ENCODE measurements at places on chromosomes 1 and 21.

GRCh38 chr21:25031750-25032149 lies 575.5 kb downstream of the MRPL39 start:
- DNase-seq, result no peak

DNA sequence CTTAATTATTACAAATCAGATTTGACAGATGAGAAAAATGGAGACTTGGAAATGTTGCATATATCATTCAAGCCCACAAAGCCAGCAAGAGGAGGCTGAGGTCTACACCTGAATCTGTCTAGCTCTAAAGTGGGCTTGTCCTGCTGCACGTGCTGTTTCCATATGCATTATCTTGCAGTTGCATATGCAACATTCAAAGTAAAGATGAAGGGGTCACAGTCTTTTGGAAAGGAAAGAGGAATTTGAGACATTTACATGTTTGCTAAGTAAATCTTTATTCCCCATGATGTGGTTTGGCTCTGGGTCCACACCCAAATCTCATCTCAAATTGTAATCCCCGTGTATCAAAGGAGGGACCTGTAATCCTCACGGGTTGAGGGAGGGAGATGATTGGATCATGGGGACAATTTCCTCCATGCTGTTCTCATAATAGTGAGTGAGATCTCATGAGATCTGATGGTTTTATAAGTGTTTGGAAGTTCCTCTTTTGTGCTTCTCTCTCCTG lies 98.3 kb downstream of the BACH1 start:
- no peak for DNase-seq

DNA sequence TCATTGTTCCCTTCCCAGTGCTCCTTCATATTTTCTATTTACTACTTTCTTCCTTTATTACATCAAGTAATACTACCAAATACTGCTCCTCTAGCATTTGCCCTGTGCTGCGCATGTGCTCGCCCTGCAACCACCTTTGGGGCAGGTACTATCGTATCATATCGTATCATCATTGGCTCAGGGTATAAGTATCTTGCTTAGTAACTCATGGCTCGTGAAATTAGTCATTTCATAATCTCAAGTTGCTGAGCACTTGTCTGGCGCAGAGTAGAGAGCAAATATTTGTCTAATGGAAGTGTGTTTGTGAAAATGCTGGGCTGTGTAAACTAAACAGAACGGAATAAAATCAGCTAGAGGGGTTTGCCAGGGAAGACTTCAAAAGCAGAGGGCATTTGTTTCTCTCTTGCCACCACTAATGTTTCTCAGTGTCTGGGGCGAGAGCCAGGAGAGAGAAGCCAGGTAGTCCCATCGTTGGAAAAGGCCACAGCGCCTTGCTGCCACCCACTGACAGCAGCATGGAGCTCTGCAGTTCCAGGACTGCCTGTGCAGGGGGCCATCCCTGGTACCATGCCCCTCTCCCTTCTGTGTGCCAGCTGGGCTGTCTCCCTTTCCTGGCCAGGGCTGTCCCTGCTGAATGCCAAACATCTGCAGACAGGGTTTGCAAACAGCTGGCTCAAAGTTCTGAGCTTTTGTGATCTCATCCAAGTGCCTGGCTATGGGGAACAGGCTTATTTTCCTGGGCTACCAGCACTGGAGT lies 20.0 kb upstream of the CPT2 start:
- DNase-seq, result no peak

DNA sequence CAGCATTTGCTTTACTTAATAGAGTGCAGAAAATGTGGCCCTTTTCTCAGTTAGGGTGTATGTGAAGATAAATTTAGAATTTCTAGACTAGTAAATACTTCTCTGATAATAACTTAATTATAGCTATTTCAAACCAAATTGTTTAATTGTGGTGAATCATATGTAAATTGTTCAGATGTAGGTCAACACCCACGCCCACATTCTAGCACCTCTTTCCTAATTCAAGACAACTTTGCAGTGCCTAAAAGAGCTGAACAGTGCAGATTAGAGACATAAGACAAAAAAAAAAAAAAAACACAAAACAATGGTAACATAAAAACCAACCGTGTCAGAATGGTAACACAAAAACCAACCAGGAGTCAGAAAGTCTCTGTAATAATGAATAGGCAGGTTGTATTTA lies 758.3 kb downstream of the USP25 start:
- DNase-seq, result no peak

- no peak for DNase-seq
Measured at GRCh38 chr1:160522622-160523345, at the start of gene SLAMF6. TSS of gene SLAMF6 (minus strand) at chr1:160523255. CDS start at chr1:160523192, 63 bp downstream.

DNA sequence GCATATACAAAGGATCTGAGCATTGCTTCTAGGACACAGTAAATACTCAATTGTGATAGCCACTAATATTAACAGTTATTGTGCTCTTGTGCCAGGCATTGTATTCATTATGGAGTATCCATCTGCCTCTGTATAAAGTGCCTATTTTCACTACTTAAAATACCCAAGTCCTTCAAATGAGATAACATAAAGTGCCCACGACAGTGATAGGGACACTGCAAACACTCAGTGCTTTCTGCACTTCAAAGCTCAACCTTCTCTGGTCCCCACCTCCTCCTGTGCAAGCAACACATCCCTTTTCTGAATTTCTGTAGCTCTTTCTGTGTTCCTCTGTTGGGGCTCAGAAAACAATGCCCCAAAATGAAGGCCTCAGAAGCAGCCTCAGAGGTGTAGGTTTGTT lies 6.6 kb upstream of the DDAH1 start:
- DNase-seq, result no peak

DNA sequence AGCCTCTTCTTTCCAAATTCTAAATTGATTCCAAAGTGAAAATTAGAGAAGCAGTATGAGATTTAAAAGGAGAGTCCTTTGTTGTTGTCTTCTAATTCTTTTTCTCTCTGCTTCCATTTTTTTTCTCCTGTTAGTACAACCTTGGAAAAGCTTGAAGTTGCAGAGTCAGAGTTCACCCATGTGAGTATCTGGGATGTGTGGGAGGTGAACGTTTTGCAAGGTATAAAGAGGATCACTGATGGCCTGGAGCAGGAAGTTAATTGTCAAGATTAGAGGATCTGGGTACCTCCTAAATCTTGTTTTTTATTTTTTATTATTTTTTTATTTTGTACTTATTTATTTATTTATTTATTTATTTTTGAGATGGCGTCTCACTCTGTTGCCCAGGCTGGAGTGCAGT lies 7.7 kb upstream of the PSMD4 start:
- DNase-seq, result no peak

DNA sequence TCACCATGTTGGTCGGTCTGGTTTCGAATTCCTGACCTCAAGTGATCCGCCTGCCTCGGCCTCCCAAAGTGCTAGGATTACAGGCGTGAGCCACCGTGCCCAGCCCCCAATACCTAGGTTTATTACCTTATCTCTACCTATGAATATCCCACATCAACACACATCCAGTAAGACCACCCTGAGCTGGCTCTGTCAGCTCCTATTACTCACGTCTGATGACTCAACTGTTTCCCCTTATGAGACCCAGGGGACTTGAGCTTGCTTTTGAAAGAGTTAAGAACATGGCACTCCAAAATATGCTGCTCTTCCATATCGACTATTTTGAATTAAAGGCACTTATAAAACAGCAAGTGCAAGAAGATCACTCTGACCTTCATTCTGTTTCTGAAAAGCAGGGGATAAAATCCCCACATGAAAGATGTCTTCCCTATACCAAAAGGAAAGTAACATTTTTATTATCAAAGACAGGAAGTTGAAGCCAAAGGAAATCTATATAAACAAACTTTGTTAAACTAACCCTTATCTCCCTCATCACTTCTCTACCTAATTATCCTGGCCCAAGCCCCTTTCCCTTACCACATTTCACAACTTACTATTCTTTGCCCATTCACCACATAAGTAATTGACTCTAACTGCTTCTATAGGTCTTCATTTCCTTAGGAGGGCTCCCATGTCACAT lies 41.3 kb upstream of the OSBPL9 start:
- no peak for DNase-seq

DNA sequence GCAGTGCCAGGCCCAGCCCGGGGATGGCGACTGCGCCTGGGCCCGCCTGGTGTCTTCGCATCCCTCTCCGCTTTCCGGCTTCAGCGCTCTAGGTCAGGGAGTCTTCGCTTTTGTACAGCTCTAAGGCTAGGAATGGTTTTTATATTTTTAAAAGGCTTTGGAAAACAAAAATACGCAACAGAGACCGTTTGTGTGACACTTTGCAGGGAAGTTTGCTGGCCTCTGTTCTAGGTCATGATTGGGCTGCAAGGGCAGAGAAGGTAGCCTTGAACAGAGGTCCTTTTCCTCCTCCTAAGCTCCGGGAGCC lies 719 bp downstream of the SOD1 start:
- DNase-seq, result no peak

- no peak for DNase-seq
Measured at GRCh38 chr21:43764576-43765495, 11.3 kb downstream of the CSTB start.

DNA sequence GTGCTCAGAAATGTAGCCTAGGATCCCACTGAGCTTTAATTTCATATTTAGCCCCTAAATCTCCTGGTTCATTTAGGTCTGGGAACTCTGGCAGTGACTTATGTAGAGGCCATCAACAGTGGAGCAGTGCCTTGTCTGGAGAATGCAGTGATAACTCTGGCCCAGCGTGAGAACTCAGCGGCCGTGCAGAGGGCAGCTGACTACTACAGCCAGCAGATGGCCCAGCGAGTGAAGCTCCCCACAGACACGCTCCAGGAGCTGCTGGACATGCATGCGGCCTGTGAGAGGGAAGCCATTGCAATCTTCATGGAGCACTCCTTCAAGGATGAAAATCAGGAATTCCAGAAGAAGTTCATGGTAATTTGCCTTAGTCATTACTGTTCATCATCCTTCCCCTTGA lies 17.8 kb downstream of the GBP6 start:
- no peak for DNase-seq

- no peak for DNase-seq
Measured at GRCh38 chr1:119011706-119012105, 23.6 kb upstream of the TBX15 start.

- no peak for DNase-seq
Measured at GRCh38 chr1:22809783-22810182, 99.1 kb downstream of the EPHB2 start.

GRCh38 chr1:103435443-103435842 lies 90.1 kb upstream of the RNPC3 start:
- DNase-seq, result no peak

GRCh38 chr21:37582590-37582989 lies 216.0 kb downstream of the DYRK1A start:
- DNase-seq, result peak; percentile 61

- DNase-seq, result no peak
Measured at GRCh38 chr1:59390307-59390706, 93.4 kb downstream of the FGGY start.

- no peak for DNase-seq
Measured at GRCh38 chr1:170620164-170620563, 43.8 kb upstream of the PRRX1 start.

DNA sequence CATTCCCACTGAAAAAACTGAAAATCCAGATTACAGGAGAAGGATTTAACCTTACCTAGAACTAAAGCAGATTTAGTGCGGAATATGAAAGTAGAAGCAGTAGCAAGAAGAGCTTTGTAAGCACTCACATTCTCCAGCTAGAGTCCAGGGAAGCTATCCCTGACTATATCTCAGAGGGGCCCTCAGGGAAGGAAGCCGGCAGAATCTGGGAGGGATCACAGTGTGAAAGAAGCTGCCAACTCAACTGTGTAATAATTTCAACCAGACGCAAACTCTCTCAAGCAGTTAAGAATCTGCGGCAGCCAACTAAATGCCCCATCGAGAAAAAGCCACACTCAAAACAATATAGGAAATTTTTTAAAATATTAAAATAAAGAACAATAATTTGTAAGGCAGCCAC lies 163.8 kb downstream of the EIF4G3 start:
- DNase-seq, result no peak

- no peak for DNase-seq
Measured at GRCh38 chr1:6795203-6795602, 9.9 kb downstream of the CAMTA1 start.

DNA sequence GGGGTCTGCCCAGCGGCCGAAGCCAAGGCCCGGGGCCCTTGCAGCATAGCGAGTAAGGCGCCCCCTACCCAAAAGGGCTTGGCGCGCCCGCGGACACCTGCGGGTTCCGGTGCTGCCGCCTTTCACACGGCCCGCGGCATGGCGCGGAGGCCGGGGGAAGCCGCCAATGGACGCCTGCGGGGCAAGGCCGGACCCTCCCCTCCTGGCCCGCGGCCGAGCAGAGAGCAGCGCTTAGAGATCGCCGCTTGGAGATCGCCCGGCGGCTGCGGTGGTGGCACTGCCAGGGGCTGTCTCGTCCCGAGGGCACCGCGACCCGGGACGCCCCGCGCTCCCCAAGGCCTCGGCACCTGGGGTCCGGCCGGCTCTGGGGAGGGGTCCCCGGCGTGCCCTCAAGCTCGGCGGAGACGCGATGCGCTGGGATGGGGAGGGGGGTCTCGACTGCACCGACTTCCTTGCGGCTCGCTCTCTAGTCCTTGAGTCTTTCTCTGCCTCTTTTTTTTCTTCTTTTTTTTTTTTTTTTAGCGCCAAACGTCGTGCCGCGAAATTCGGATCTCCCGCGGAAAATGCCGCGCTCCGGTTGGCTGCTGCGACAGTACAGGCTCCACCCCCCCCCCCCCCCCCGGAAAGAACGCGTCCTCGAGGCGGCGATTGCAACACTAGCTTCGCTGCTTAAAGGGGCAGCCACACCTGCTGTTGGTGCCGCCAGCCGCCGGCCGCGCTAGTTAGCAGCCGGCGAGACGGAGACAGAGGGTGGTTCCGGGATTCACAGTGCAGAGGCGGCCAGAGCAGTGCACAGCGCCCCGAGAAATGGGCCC lies at the start of gene E2F2:
E2F2 (minus strand) TSS at position 487 of the 815 bp plus-strand sequence; CDS start at position 47, 440 bp downstream.
- DNase-seq, result peak; percentile 79

GRCh38 chr21:46124083-46124925 lies 26.4 kb downstream of the COL6A2 start:
- no peak for DNase-seq

DNA sequence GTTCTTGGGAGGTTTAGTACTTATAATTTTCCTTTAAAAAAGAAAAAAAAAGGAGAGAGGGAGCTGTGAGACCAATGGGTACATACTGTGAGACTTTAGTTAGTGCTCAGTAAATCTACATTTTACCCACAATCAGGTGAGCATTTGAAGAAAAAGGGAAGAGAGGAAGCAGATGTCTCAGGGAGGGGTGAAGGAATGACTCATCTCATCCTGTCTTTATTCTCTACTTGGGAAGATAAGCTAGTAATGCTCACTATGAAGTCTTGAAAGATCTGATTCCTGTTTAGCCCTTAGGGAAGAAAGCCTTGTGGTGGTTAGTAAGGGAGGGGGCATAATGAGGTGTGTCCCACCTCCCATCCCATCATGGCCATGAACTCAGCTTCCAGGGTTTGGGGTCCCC lies 112.6 kb downstream of the PLD5 start:
- no peak for DNase-seq

- DNase-seq, result no peak
Measured at GRCh38 chr1:117371441-117372151, 4.3 kb downstream of the MAN1A2 start.

All from NCI-H460 (cell line).